ENCODE measurements at places on chromosomes 12 and 14. TPM values are rescaled to one million over a fixed set of nuclear protein-coding genes. Genes with fewer than 3 reads are reported as not detected.

KRT79 gene
- total RNA-seq, result not detected

PPP1R13B gene
- 25.9 TPM for total RNA-seq

- DNase-seq, result no peak
These were observed 297.1 kb downstream of the PDZRN4 start for GRCh38 chr12:41485203-41485602.

- no peak for DNase-seq
These were observed 101.9 kb downstream of the RFLNA start for GRCh38 chr12:124396544-124397398.

GRCh38 chr12:68792952-68793351, 15.0 kb upstream of the MDM2 start:
- DNase-seq, result no peak

GRCh38 chr14:22233377-22233776, 355.6 kb downstream of the DAD1 start:
- DNase-seq, result no peak

DNA sequence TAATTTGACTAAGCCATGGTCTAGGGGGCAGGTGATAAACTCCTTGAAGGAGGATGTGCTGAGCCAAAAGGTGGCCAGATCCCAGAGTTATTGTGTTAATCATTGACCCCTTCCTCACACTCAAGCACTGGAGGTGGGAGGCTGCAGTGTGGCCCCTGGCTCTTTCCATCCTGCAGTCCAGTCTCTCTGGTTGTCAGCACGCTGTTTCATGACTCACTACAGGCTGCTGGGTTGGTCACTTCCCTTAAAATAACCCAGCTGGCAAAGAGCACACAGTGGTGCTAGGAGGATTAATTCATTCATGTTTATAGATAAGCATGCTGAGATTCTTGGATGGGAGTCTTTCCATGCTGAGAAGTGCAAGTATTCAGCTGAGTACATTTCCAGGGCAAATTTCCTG, 228.9 kb downstream of the ANO2 start:
- DNase-seq, result no peak

DNA sequence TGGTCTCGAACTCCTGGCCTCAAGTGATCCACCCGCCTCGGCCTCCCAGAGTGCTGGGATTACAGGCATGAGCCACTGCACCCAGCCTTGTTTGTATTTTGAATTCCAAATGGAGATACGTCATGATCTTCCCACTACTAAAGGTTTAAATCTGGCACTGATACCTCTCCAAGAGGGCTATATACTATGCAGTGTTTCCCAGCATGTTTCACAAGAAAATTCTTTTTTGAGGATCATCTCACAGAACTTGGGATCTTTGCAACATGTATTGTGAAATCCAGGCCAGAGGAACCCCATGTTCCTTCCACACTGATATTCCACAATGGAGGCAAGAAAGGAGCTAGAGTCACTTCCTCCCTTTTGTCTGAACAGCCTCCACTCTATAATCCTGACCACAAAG, 112.7 kb downstream of the NT5DC3 start:
- no peak for DNase-seq

DNA sequence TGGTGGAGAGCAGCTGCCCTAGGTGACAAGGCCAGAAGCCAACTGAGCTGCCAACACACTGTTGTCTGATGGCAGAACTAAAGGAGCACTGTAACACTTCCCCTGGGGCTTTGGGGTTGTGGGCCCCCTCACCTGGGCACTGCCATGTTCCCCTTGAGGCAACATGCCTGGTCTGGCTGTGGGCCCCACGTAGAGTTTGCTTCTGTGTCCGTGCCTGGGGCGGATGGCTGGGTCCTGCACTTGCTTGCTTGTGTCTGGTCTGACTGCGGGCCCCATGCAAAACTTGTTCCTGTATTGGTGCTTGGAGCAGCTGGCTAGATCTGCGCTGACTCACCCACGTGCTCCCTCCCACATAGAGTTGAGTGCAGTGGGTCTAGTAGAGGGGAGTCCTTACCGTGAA, 78.4 kb downstream of the MNAT1 start:
- no peak for DNase-seq

- no peak for DNase-seq
These were observed 126.1 kb downstream of the SLC38A6 start for GRCh38 chr14:61106959-61107641.

- DNase-seq, result no peak
These were observed 1592.4 kb upstream of the SEL1L start for GRCh38 chr14:83126076-83126475.

GRCh38 chr12:132046561-132046960, 96.8 kb downstream of the EP400 start:
- DNase-seq, result no peak

DNA sequence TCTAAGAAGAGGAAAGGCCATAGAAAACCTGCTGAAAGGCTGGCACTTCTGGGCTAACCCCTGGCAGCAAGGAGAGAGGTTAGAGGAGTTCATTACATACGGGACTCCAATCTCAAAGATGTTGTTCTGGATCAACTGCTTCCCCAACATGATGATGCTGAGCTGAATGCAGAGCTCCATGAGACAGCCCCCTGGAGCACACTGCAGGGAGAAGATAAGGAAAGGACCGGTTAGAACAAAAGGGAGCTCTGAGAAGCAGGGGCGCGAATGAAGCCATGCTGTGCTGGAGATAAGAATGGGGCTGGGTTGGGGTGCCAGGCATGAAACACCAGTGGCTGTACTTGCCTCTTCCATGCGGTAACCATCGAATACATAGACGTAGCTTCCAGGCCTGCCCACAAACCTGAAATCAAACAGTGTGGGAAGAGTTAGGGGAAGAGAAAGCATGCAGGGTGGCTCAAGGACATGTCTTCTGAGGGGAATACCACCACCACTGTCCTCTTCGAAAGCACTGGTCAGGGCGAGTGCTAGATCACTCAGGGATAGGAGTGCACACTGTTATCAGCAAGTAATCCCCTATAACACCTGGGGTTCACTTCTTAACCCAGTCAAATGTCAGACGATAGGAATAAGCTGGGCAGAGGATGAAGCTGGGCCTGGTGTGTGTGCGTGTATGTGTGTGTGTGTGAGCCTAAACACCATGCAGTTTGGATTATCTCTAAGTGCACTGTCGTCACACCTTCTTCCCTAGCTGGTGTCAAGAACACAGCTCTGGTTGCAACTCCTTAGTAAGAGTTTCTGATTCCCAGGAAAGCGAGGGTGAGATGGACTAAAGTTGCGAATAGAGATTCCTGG, 180.9 kb downstream of the NTF3 start:
- no peak for DNase-seq

DNA sequence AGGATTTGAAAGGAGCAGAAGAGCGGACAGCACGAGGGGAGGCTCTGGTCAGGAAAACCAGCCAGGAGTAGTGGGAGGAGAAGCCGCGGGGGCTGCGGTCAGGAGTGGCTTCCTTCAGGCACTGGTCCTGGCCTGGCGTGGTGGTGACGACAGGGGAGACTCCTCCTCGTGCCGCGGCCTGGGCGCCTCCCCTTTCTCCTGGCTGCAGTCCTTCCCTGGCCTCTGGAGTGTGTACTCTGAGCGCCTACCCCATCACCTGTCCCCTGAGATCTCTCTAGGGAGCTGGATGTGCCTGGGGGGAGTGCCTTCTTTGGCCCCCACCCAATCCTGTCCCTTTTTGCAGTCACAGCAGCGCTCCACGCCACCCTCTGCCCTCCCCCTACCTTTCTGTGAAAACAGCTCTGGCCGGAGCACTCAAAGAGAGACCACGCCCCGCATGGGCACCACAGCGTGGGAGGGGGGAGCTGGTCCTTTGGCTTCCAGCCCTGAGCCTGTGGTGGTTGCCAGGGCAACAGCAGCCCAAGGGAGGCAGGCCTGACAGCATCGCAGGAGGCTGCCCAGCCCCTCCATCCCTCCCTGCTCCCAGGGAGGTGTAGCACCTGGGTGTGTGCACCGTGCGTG, 125.9 kb downstream of the CALM1 start:
- no peak for DNase-seq

DNA sequence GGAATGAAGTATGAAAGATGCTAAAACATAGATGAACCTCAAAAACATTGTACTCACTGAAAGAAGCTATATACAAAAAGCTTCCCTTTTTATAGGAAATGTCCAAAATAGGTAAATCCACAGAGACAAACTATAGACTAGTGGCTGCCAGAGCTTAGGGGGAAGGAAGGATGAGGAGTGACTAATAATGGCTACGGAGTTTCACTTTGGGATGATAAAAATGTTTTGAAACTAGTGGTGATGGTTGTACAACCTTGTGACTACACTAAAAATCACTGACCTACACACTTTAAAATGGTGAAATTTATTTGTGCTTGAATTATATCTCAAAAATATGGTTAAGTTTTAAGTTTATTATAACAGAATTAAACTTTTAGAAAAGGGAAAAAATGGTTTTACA, 37.1 kb upstream of the AMN1 start:
- DNase-seq, result no peak

DNA sequence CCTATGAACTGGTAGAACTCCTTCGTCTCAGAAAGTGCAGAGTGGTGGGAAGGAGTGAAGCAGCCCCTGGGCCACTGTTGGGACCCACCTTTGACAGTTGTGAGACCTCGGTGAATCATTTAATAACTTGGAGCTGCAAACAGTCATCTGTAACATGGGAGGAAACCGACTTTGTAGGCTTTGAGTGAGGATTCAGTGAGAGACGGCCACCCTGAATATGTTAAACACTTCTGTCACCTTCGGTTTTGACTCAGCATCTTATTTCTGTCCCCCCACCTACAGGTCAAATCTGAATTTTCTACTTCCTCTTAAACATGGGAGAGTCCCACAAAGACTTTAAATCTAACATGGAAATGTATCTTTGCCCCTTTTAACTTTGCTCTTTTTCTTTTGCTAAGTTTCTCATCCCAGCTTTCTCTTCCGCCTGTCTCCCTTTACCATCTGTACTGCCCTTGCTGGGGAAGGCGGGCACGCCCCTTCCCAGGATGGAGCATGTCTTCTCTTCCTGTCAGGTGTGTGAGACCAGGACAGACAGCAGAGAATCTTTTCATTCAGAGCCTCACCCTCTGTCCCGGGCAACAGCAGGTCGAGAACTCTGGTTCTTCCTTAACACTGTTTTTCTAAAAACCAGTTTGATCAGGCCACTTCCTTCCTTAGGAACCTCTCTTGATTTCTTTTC, 37.1 kb downstream of the ZC3H14 start:
- DNase-seq, result no peak

GRCh38 chr12:9694241-9694640, 24.7 kb downstream of the CLEC2D start:
- no peak for DNase-seq
